Myocyte (in vitro differentiated cells): ENCODE measurements at places on chromosomes 11 and 22. TPM values are rescaled to one million over a fixed set of nuclear protein-coding genes. Genes with fewer than 3 reads are reported as not detected.

KCNK4 gene
- not detected in 2 replicates for total RNA-seq

ISX gene
- total RNA-seq: not detected in 2 replicates

SYCE3 gene
- total RNA-seq: not detected in 2 replicates

HEPHL1 gene
- not detected in 2 replicates for total RNA-seq

IGSF22 gene
- 23.5 and 34.5 TPM in 2 replicates for total RNA-seq

HBD gene
- not detected in 2 replicates for total RNA-seq

PRRG4 gene
- 0.08 and 0.21 TPM in 2 replicates for total RNA-seq

TP53I11 gene
- 26.1 and 33.4 TPM in 2 replicates for total RNA-seq

SLC6A5 gene
- total RNA-seq: not detected in 2 replicates

GAL3ST3 gene
- not detected in 2 replicates for total RNA-seq

KCNJ11 gene
- total RNA-seq: 5.1 and 8.7 TPM in 2 replicates

MTA2 gene
- total RNA-seq: 66.9 and 72.4 TPM in 2 replicates

VPREB3 gene
- 0.51 TPM in 1 of 2 replicates, not detected in the other for total RNA-seq

OR4D5 gene
- not detected in 2 replicates for total RNA-seq

SCUBE1 gene
- total RNA-seq: not detected in 2 replicates

UCP3 gene
- total RNA-seq: 0.62 and 2.6 TPM in 2 replicates
